ENCODE measurements at places on chromosomes 16 and 17. TPM values are rescaled to one million over a fixed set of nuclear protein-coding genes. Genes with fewer than 3 reads are reported as not detected.

The P2RX5 gene
- total RNA-seq: 4.7 TPM

DNA sequence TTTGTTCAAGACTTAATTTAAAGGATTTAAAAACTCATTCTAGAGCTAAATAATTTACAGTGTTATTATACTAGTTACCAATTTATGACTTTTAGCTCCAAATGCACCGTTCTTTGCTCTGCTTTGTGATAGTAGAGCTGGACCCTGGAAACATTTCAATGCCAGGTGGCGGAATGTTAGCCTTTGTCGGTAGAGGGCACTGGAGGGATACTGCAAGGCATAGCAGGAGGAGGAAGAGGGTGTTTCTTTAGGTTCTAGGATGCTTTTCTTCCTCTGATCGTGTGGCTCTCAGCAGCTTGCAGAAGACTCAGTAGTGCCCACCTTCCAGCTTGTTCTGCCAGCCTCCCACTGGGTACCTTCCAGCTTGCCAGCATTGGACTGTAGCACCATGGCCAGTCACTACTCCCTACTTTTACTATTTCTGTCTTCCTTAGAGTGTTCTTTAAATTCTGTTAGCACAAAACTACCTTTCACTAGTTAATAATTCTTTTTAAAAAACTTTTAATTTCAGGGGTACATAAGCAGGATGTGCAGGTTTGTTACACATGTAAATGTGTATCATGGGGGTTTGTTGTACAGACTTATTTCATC, 325.3 kb downstream of the UTP18 start:
- peak; percentile 75 for DNase-seq

- no peak for DNase-seq
Observed at GRCh38 chr17:52120465-52120864, 38.0 kb downstream of the CA10 start.

DNA sequence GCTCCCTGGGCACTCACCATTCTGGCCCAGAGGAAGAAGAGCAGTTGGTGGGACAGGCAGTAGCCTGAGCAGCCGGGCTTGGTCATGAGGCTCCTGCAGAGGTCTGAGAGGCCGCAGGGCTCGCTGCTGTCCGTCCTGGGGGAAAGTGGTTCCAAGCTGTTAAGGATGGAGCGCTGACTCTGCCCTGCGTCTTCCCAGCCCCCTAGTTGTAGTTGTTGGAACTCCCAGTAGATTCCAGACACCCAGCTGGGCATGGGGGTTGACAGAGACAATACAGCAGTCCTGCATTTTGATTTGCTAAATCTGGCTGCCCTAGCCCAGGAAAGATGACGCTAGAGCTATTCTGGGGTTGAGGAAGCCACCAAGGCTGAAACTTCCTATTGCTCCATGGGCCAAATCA, 7.3 kb downstream of the C16orf89 start:
- DNase-seq: peak; percentile 92

The TNFAIP1 gene
- total RNA-seq: 18.4 TPM

DNA sequence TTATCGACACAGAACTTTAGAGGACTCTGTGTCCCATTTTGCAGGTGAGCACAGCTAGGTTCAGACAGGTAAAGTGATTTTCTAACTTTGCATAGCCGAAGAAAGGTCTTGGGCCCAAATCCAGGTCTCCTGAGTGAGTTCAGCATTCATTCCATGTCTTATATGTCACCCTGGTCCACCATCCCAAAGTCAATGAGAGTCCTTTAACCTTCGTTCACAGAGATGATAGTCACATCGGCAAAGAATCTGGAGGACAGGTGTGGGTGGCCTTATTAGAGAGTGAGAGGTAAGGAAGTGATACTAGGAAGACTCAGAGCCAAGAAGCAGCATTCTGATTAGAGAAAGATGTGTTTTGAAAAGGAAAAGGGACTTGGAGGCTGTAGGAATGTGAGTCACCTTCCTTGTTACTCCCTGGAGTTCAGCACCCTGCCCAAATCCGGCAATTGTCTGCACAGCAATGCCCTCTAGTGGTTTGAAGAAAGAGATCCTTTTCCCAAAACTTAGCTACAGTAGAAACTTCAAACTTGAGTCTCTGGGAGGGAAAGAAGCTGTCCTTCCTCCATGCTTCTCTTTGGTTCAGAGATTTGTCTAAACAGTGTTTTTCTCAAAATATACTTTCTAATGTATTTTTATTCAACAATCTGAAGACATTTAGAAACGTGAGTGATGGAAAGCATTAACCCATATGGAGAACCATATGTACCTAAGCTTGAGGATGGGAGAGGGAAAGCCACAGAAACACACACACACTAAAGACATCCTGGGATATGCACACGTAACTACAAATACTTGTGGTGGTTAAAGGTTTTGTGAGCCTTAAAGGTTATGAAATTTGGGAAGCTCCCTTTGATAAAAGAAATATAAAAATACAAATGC, 96.4 kb upstream of the SHISA6 start:
- peak; percentile 65 for DNase-seq

GRCh38 chr17:38674014-38674748, 576 bp downstream of the EPOP start:
- DNase-seq: no peak

GRCh38 chr16:11470676-11471415, 115.9 kb downstream of the LITAF start:
- DNase-seq: no peak

DNA sequence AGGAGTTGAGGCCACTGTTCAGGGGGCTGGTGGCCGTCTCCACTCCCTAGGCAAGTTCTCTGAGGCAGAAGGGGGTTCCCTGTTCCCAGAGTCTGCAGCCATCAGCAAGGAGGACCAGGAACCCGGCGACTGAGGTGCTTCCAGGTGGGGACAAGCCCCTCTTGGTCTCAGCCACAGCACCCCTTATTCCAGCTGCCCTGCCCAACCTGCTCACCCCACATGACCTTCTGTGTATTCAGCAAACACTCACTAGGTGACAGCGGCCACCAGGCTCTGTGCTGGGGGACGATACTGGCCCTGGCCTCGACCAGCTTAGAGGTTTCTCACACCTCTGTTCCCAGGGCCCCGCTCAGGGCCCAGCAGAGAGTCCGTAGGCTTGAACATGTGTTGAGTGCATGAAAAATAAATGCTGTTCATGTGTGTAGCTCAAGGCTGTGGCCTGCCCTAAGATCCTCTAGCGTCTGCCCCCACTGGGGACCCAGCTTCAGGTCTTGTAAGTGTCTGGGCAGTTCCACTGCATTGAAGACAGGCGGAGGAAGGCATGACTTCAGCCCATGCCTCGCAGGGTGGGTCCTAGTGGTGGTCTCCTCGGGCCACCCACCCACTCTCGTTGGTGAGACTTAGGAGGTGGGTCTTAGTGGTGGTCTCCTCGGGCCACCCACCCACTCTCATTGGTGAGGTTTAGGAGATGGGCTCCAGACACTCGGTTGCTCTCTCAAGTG, 44.2 kb downstream of the NT5M start:
- DNase-seq: peak; percentile 26

The KIF1C gene
- 87.3 TPM for total RNA-seq

DNA sequence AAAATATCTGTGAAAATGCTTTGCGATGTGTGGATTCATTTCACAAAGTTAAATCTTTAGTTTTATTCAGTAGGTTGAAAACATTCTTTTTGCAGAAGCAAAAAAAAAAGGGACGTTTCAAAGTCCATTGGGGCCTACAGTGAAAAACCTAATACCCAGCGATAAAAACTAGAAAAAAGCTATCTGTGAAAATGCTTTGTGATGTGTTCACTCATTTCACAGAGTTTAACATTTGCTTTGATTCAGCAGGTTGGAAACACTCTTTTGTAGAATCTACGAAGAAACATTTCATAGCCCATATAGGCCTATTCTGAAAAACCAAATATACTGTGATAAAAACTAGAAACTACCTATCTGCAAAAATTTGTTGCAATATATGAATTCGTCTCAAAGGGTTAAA, 113.6 kb upstream of the WSB1 start:
- DNase-seq: no peak

The DOC2B gene
- 1.9 TPM for total RNA-seq

DNA sequence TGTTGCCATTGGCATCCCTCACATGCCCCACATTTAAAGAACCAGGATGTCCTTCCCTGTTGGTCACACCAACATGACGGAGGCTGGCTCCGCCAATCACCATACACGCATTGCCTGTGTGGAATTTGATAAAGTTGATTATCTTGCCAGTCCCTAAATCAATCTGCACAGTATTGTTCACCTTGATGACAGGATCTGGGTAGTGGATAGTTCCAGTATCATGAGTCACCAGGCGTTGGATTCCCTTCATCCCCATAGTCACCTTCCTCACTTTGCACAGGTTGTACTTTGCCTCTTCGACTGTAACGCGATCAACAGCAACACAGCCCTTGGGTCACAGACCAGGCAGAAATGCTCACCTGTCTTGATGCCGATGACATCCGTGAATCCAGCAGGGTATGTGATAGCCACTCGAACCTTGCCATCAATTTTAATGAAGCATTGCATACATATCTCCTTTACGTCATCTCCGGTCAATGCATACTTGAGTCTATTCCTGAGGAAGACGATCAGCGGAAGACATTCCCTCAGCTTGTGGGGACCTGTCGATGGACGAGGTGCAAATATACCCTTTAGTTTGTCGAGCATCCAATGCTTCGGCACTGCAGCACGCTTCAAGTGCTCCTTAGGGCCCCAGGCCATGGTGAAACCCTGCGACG, 14.2 kb downstream of the CTRB2 start:
- no peak for DNase-seq

DNA sequence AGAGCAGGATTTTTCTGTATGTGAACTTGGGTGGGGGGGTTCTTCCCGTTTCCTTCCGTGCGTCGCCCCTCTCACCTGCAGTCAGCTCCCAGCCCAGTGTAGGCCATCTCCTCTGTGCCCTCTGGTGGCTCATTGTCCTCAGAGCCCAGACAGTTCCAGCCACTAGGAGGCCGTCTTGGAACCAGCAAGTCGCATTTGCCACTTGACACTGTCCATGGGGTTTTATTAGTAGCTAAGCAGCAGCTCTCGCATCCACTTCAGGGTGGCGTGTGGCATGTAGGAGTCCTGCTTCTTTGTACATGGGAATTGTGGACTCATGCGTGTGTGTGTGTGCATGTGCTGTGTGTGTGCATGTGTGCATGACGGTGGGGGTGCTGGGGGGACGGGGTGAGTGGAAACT, 74.0 kb downstream of the SEC14L1 start:
- peak; percentile 87 for DNase-seq

GRCh38 chr17:82327289-82327688, 6.3 kb downstream of the SECTM1 start:
- no peak for DNase-seq

The ASGR1 gene
- total RNA-seq: 5.9 TPM

The IGSF6 gene
- not detected for total RNA-seq

DNA sequence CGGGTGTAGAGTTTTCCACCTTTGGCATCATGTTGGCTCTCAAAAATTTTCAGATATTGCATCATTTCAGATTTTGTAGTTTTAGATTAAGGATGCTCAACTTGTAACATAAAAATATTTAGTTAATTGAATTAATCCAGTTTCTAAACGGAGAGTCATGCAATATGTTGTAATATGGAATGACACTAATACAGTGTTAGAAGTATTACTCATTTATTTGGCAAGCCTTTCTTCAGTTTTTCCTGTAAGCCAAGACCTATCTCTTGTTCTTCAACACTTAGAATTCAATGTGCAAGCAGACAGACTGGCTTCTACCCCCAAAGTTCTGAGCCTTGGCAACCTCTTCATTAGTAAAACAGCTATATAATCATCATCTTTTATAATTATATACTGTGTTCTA, 985.0 kb upstream of the GOT2 start:
- DNase-seq: no peak

DNA sequence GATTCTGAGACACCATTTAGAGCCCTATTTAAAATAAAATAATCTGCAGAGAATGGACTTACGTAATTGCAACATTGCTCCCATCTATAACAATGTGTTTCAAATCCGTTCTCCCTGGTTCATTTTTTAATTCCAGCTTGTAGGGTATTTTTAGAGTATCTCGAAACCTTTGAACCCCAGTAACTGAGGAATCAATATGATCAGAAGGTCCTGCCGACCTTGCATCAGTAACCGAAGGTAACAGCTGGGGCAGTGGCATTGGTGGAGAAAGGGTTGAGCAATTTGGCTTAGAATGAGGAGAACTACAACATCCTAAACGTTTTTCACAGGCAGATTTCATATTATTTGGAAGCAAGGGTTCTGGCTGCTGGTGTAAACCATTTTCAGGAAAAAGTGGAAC, 49.3 kb downstream of the N4BP1 start:
- no peak for DNase-seq

The AGRP gene
- total RNA-seq: not detected

The G6PC1 gene
- total RNA-seq: not detected

DNA sequence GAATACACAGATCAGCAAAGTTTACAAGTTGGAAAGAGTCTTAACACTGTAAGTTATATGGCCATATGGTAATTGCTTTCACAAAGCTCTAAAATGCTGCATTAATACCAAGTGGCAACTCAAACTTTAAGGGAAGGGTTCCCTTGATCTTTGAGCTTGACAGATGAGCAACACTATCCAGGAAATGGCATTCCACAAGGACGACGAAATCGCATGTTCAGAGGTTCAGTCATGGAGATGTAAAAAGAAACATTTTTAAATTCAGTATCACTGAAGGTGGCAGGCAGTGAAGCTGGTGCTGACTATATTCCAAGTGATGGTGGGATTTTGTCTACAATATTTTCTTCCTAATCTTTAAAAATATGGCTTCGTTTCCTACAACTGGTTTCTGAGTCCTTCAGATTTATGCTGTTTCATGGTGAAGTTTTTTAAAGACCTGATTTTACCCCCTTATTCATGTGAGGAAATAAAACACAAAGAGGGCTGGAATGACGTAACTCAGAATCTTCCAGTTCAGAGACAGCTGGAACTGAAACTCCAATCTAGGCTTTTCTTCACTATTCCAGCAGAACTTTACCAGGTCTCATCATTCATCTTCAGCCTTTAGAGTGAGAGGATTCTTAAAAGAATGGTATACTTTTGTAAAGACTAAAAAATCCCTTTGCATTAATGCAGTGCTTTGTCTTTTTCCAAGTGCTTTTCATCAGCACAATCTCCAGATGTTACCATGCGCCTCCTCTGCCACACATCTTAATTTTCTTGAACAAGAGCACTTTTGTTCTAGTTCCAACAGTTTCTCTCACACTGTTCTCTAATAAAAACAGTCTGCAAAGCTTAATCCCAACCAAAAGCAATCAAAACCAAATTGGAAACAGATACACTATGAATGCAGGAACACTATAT, 20.2 kb downstream of the CHCT1 start:
- no peak for DNase-seq

- no peak for DNase-seq
Observed at GRCh38 chr16:66520406-66521170, 29.3 kb downstream of the TK2 start.

The UTS2R gene
- 0.94 TPM for total RNA-seq

The CRYBA1 gene
- total RNA-seq: not detected

GRCh38 chr16:81480606-81481206, 36.1 kb downstream of the CMIP start:
- no peak for DNase-seq

GRCh38 chr17:46960152-46960551, 18.9 kb downstream of the RPRML start:
- no peak for DNase-seq

- DNase-seq: peak; percentile 93
Observed at GRCh38 chr17:73760439-73760758, 116.2 kb upstream of the SDK2 start.

The NF1 gene
- total RNA-seq: 38.1 TPM
